Progenitor cell of endocrine pancreas (in vitro differentiated cells): ENCODE measurements at places on chromosomes 2 and 18. TPM values are rescaled to one million over a fixed set of nuclear protein-coding genes. Genes with fewer than 3 reads are reported as not detected.

DNA sequence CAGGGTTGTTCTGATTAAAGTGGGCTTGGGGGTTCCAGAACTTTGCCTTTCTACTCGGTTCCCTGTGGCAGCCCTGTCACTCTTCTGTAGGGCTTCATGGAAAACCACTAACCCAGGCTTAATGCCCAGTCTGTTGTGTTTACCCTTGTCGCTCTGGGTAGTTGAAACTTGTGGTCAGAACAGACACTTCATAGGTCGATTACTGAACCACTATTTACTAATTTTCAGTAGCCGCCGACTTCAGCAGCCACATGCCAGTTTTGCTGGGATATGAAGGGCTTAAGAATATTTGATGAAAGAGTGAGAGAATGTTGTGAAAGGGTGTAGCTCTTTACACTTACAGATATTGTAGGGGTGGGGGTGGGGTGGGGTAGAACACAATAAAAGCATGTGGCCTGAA lies 362.3 kb downstream of the RND3 start:
- DNase-seq, result no peak

GRCh38 chr2:165815299-165816141 lies 21.5 kb upstream of the GALNT3 start:
- DNase-seq, result no peak

DNA sequence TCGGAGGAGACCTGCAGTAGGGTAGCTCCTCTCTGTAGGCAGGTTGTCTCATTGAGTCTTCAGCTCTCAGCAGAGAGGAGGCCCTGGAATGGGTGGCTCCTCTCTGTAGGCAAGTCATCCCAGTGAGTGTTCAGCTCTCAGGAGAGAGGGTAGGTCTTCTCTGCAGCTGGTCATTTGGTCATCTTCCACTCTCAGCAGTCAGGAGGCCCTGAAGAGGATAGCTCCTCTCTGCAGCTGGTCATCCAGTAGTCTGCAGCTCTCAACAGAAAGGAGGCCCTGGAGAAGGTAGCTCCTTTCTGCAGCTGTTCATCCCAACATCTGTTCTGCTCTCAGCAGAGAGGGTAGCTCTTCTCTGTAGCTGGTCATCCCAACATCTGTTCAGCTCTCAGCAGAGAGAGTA lies 26.0 kb upstream of the RUFY4 start:
- DNase-seq, result no peak

DNA sequence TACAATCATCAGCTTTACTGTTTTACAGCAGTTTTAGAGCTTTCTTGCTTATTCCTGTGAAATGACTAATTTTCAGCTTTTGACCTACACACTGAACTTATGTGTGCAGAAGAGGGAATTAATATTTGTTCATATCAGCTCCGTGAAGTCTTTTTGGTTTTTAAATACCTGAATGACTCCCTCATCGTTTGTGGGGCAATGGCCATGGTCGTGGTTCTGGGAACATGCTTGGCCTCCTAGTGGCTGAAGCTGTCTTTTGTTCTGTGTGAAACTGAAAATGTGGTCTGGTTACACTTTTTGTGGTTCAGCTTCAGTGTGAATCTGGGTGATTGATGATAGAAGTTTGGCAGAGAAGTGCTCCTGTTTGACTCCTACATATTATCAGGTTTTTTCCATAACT lies 408.1 kb downstream of the THSD7B start:
- no peak for DNase-seq

DNA sequence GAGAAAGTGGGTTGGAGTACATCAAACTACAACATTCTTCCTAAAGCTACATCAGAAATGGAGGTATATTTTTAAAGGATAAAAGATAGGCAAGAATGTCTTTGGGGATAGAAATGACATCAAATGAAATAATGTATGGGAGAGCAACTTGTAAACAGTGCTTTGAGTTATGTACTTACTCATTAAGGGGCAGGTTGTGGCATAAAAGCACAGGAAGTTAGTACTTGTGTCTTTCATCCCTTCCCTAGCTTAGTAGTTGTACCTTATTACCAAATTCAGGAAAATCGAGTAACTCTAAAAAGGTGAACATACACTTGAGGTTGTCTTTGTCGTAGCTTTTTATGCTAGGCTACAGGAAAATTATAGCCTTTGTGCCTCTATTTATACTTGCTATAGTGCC lies 28.9 kb downstream of the PPP1CB start:
- DNase-seq, result no peak

GRCh38 chr2:69087912-69088240 lies 74.9 kb downstream of the ANTXR1 start:
- DNase-seq, result no peak

GRCh38 chr2:36671731-36672130 lies 24.8 kb upstream of the VIT start:
- no peak for DNase-seq

Gene FRZB
- total RNA-seq, result 38.2 and 45.5 TPM in 2 replicates

Gene KCNJ13
- 0.89 and 1.0 TPM in 2 replicates for total RNA-seq

Gene IL36A
- total RNA-seq, result not detected in 2 replicates

Gene RESP18
- not detected in 2 replicates for total RNA-seq

Gene CDH2
- 197 and 210 TPM in 2 replicates for total RNA-seq

Gene NPPC
- not detected in 2 replicates for total RNA-seq
